ENCODE measurements at places on chromosomes 11 and 22. TPM values are rescaled to one million over a fixed set of nuclear protein-coding genes. Genes with fewer than 3 reads are reported as not detected.

The HTR3A gene
- polyA plus RNA-seq, result 1.2 TPM

The ST13 gene
- polyA plus RNA-seq, result 83.3 TPM

The C11orf42 gene
- polyA plus RNA-seq, result not detected

The MCM5 gene
- polyA plus RNA-seq, result 7.2 TPM

The TIGD3 gene
- polyA plus RNA-seq, result 0.15 TPM

The ABCC8 gene
- 917 TPM for polyA plus RNA-seq

The SLC37A2 gene
- polyA plus RNA-seq, result 0.61 TPM

DNA sequence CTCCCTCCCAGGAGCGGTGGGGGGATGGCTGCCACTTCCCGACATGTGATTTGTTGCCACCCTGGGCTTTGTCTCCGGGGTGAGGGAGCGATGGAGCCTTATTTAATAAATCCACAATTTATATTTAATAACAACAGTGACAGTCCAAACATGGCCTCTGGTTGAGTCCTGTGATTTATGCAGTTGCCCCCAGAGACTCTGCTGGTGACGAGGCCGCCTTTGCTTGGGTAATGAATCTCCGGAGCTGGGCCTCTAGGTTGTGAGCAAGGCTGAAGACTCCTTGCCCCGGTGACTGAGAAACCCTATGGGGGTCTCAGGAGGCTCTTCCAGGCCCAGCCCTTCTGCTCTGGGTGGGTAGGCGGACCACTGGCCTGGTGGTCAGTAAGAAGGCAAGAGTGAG is 16.7 kb downstream of the MPPED1 start:
- no peak for DNase-seq

DNA sequence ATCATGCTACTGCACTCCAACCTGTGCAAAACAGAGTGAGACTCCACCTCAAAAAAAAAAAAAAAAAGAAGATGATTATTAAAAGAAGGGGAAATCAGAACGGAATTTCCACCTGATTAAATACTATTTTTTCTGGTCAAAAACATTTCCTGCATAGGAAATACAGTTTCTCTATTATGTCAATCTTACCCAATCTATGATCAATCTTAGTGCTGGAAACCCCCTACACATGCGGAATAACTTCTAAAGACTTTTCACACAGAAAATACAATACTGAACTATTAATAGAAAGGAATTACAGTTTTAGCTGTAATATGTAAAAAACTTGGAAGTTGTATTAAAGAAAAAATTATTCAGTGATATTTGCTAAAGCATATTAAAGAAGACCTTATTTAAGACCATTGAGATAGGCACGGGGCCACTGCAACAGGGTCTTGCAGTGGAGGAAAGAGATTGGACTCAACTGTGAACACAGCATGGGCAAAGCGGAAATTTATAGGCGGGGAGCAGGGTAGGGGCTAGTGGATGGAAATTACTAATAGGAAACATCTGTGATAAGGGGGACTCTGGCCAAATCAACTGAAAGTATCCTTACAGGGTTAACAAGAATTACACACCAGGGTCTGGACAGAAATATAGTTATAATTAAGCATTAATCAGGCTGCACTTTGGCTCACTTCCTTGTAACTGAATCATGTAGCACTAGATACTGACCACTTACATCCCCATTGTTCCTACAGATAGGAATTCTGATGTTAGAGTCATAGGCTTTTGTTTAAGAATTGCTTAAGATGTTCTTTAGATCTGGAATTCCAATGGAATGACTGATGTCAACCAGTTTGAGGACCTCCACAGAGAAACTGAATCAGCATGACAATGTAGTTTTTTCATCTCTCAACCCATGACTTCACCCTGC is 411.5 kb upstream of the DDI1 start:
- no peak for DNase-seq

DNA sequence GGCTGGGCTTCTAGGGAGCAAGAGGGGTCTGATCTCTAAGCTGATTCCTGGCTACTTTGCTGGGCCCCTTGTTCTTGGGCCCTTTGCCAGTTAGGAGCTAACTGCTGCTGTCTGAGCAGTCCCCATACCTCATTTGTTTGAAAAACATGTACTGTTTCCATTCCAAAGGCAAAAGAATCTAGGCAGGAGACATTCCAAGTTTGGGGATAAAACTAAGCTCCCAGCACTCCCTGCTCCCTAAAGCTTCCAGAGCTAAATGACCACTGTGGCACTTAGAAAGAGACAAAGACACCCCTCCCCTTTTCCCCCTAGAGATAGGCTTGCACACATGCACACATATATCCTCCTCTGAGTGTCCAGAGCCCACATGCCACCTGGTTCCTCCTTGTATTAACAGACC is 22.7 kb upstream of the RRM1 start:
- no peak for DNase-seq

- DNase-seq, result no peak
These were observed 76.4 kb downstream of the GGTLC2 start for GRCh38 chr22:22720724-22721261.

GRCh38 chr22:46416891-46417580 is 81.5 kb downstream of the TRMU start:
- no peak for DNase-seq

DNA sequence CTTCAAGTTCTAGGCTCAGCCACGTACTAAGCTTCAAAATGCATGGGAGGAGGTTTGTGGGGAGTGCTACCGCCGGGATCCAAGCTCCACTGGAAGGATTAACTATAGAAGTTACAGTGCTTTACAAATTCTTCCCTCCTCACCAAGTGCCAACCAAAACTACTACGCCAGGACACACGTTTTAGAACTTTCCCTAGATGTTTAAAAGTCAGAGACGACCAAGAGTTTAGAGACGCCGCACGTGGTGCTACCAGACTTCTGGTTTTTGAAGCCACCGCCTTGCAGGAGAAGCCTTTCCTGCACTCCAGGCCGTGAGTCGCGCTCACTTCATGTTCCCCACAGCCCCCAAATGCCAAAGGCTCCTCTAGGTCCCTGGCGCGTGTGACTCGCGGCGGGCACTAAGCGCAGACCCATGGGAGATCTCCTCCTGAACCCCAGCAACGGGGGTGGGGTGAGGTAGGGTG is 734 bp downstream of the SNU13 start:
- no peak for DNase-seq

DNA sequence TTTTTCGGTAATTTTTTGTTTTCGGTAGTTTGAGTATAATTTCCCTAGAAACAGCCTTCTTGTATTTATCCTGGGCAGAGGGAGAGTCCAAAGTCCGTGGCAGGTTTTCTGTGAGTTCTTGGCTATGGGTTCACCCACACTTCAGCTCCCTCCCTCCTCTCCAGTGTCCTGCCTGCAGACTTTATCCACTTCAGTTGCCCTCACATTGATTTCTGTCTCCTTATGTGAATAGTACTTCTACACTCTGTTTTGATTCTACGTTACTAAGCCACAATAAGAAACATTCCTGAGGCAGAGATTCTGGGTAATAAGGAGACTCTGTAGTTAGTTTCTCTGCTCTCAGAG is 868.6 kb downstream of the METTL15 start:
- peak; percentile 27 for DNase-seq

DNA sequence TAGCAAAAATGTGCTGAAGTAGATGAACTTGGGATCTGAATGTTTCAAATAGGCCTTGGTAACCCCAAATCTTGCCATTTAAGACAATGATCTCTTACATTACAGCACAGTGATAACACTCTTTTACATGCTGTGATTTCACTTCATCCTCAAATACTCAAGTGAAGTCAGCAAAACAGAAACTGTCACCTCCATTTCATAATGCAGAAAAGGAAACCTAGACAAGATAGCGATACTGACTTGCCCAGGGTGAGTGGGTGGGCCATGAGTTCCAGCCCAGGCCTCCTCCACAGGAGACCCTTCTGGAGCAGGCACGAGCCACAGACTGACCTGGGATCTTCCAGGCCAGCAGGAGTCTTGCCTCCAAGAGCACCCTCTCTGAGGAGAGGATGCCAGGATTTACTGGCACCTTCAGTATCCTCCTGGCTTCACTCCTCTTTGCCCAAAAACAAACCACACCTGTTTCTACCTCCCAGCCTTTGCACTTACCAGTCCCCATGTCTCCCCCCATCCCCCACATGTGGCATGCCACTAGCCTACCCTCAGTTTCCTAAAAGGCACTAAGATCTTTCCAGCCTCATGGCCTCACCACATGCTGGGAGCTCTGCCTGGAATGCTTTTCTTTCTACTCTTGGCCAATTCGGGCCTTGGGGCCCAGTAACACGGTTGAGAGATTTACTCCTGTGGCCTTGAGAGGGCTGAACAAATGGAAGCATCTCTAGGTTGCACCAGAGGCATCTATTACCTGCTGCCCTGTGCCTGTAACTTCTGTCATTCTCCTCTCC is 1.9 kb upstream of the DGAT2 start:
- DNase-seq, result peak; percentile 6

- no peak for DNase-seq
These were observed 252.1 kb upstream of the CCDC90B start for GRCh38 chr11:83538286-83538685.

DNA sequence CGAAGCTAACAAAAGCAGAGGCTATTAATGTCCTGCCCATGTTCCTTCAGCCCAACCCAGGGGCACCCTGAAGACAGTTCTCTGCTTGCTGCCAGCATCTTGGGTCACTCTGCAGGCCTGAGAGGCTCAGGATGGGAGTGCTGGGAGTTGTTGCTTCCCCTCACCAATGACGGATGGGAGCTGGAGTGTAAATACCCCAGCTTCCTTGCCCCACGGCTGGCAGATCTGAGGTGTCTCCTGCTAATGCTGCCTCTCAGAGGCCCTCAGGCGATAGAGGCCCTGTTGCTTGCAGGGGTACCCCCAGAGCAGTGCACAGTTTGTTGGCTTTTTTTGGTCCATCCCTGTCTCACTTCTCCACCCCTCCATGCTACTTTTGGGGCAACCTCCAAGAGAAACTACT is 32.9 kb downstream of the IFT27 start:
- no peak for DNase-seq

DNA sequence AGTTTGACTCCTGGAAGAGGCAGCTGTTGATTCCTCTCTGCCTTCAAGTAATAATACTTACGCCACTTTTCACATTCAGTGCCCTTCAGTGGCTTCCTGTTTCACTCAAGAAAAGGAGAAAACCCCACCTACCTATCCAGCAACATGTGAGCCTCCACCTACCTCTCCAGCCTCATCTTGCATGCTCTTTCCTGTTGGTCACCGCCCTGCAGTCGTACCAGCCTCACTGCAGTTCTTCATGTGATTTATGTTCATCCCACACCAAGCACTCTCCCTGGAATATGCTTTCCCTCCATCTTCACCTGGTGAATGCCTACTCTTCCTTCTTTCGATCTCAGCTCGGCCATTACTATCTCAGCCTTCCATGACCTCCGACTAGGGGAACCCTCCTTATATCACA is 21.8 kb upstream of the YWHAH start:
- no peak for DNase-seq

All from pancreas (tissue), 10 donors.